ENCODE measurements at places on chromosomes 7 and 10.

- H3K27ac ChIP-seq: no peak within 1 kb of the TSS
- no peak for DNase-seq
- H3K4me3 ChIP-seq: no peak within 1 kb of the TSS
- H3K36me3 ChIP-seq: no peaks in the 10 kb centered on the region
- H3K27me3 ChIP-seq: peaks cover 33% of the 10 kb centered on the region
These were observed at the start of gene KCP for GRCh38 chr7:128910569-128910945. TSS of gene KCP (minus strand) at chr7:128910709. CDS start at chr7:128910676, 33 bp downstream.

- H3K4me3 ChIP-seq: no peak overlapping the region
- no peak overlapping the region for H3K27ac ChIP-seq
- no peaks in the 10 kb centered on the region for H3K36me3 ChIP-seq
- H3K27me3 ChIP-seq: no peaks in the 10 kb centered on the region
- DNase-seq: no peak
- H3K4me1 ChIP-seq: no peaks in the 10 kb centered on the region
These were observed 533.7 kb upstream of the POM121L12 start for GRCh38 chr7:52501696-52502095.

DNA sequence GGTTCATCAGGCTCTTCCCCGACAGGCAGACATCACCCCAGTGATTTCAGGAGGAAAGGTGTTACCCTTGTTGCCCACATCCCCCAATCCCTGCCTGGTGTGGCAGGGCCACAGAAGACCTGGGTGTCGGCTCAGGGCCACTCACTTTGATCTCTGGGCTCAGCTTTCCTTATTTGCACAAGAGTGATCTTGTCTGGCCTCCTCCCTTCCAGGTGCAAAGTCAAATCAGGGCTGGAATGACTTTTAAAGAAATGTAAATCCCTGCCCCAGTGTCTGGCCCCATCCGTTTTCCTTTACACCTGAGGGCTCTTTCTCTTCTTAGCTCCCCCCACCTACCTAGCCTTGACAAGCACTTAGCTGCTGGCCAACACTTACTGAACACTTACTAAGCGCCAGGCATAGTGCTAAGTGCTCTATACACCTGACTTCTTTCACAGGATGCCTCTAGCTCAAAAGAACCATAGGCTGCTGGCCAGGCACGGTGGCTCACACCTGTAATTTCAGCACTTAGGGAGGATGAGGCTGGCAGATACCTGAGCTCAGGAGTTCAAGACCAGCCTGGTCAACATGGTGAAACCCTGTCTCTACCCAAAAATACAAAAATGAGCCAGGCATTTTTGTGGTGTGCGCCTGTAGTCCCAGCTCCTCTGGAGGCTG, 979 bp upstream of the NODAL start:
- H3K27ac ChIP-seq: no peak overlapping the region
- peaks cover 18% of the 10 kb centered on the region for H3K4me1 ChIP-seq
- DNase-seq: no peak
- H3K27me3 ChIP-seq: peaks cover 45% of the 10 kb centered on the region
- H3K36me3 ChIP-seq: no peaks in the 10 kb centered on the region

DNA sequence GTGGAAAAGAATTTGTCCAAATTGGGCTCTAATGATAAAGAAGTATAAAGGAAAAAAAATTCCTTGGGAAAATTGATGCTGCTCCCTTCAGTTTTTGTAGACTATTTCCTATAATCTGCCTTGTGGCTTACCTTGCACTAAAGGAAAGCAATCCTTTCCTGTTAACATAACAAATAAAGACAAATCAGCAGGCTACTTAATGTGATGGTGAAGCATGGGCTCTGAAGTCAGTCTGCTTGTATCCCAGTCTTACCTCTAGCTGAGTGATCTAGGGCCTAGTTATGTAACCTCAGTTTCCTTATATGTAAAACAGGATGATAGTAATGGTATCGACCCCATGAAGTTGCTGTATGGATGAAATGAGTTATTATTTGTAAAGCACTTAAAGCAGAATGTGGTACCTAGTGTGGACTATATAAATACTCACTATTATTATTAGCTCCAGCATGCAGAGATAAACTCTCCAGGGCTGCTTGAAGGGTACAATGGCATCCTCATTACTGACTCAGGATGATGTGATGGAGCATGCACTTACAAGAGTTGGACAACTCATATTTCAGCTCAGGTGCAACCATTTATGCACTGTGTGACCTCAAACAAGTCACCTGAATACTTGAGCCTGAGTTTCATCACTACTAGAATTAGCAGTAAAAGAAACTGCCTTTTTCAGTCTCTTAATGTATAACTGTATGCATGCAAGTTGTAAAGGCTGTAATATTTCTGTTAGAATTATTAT, 156.1 kb downstream of the DKK1 start:
- H3K36me3 ChIP-seq: no peaks in the 10 kb centered on the region
- H3K27me3 ChIP-seq: no peaks in the 10 kb centered on the region
- no peak overlapping the region for H3K27ac ChIP-seq
- H3K4me3 ChIP-seq: no peak overlapping the region
- DNase-seq: no peak

DNA sequence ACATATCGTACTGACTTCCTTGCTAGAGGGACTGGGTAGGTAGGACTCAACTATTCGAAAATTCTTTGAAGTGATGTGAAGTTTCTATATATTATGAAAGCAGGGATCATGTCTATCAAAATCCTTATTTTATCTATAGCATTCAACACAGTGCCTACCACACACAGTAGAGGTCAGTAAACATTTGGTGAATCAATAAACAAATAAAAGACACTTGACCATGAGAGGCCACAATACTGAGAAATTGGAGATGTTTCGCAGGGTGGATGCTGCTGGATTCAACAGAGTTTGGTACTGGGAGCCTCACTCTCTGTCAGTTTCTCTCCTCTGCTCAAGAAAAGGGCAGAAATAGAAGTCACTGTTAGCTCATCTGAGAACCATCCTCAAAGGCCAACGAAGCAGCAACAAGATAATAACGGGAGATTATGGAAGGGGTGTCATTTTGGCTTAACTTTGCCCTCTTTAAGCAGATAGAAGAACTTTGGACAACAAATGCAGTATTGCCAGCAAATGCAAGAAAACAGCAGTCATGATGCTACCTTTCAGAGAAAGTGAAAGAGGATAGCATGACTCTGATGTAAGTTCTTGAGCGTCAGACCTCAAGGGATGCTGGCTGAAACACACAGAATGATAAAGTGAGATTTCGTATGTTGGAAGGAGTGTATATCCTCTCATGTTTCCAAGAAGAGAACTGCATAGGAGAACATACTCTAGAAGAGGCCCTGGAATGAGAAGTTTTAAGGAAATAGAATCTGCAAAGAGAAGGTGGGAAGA, 107.6 kb downstream of the SEMA3E start:
- H3K27ac ChIP-seq: no peak overlapping the region
- no peaks in the 10 kb centered on the region for H3K27me3 ChIP-seq
- DNase-seq: no peak
- H3K36me3 ChIP-seq: no peaks in the 10 kb centered on the region

DNA sequence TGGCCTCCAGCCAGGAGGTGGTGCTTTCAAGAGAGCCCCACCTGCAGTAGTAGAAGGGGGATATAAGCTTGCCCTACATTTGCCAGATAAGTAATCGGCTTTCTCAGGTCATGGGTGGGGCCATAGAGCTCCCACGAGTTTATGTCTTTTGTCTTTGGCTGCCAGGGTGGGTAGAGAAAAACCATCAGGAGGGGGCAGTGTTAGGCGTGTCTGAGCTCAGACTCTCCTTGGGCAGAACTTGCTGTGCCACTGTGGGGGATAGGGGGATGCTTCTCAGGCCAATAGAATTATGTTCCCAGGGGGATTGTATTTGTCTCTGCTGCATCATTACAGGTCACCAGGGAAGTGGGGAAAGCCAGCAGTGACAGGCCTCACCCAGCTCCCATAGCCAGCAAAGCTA, 12.3 kb upstream of the MRPS33 start:
- no peaks in the 10 kb centered on the region for H3K36me3 ChIP-seq
- no peaks in the 10 kb centered on the region for H3K27me3 ChIP-seq
- no peak for DNase-seq
- no peak overlapping the region for H3K4me3 ChIP-seq

GRCh38 chr7:33517191-33517590, 387.8 kb downstream of the BBS9 start:
- no peak overlapping the region for H3K27ac ChIP-seq
- no peak for DNase-seq
- H3K36me3 ChIP-seq: no peaks in the 10 kb centered on the region
- no peak overlapping the region for H3K4me3 ChIP-seq
- no peaks in the 10 kb centered on the region for H3K4me1 ChIP-seq
- H3K27me3 ChIP-seq: no peaks in the 10 kb centered on the region

GRCh38 chr10:58993480-58994221, 182.8 kb upstream of the PHYHIPL start:
- H3K4me3 ChIP-seq: no peak overlapping the region
- H3K27ac ChIP-seq: no peak overlapping the region
- DNase-seq: no peak
- H3K36me3 ChIP-seq: no peaks in the 10 kb centered on the region

- H3K27me3 ChIP-seq: peaks cover 12% of the 10 kb centered on the region
- H3K4me3 ChIP-seq: no peak overlapping the region
- H3K27ac ChIP-seq: no peak overlapping the region
These were observed 3.9 kb upstream of the TFPI2 start for GRCh38 chr7:93894426-93894825.

- H3K4me3 ChIP-seq: no peak overlapping the region
- no peak overlapping the region for H3K27ac ChIP-seq
- peaks cover 15% of the 10 kb centered on the region for H3K27me3 ChIP-seq
- no peaks in the 10 kb centered on the region for H3K4me1 ChIP-seq
These were observed 17.3 kb downstream of the NRAP start for GRCh38 chr10:113646336-113647201.

GRCh38 chr10:126895214-126895781, 9.9 kb upstream of the DOCK1 start:
- no peak overlapping the region for H3K4me3 ChIP-seq
- no peak overlapping the region for H3K27ac ChIP-seq
- H3K36me3 ChIP-seq: no peaks in the 10 kb centered on the region
- no peaks in the 10 kb centered on the region for H3K27me3 ChIP-seq

GRCh38 chr7:101877882-101878591, 60.6 kb downstream of the CUX1 start:
- H3K36me3 ChIP-seq: no peaks in the 10 kb centered on the region
- no peak overlapping the region for H3K4me3 ChIP-seq
- DNase-seq: no peak
